ENCODE measurements at places on chromosomes 13 and 19.

DNA sequence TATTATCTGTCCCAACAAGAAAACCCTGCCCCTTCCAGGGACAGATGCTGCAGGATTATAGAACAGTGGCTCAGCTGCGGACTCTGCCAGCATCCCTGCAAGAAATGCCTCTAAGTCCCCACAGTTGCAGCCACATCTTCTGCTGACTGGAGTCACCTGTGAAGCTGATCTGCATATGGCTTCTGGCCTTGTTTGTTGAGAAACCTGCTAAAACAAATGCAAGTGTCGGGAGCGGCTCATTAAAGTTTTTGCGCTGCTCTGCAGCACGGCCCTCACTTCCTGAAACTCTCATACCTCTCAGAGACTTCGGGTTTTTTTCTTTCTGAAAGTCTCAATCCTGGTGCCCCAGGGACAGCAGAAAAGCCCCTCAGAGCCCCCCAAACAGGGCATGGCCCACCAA lies 725.0 kb downstream of the UQCRFS1 start:
- no peak for DNase-seq

DNA sequence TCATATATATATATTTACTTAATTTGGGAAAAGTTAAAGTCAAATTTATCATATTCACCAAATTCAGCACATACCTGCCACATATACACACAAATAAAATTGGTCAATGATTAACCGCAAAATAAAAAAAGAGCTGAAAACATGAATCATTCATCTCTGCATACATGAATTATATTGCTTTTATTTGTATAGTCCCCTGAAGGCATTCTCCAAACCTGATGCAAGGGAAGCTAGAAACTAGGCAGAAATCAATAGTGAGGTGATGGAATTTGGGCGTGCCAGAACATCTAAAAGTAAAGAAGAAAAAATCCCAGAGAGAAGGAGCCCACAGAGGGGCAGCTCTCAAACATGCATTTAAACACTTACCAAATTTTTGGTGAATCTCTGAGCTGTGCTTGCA lies 60.1 kb downstream of the UFM1 start:
- no peak for DNase-seq

DNA sequence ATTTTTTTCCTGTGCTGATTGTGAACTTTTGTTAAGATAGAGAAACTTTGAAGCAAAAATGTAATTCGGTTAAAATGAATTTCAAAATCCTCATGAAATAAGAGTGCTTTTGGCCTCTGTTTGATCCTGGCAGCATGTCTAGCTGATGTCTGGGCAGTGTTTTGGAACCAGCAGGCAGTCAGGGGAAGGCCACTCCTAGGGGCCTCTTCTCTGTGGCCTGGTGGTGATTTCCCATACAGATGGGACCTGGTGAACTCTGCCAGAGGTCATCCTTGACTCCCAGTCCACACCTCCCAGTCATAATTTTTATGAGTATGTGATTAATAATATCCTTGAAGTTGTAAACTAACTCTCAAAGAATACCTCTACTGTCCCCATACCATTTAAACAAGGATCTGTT lies 226.6 kb downstream of the PCCA start:
- no peak for DNase-seq

DNA sequence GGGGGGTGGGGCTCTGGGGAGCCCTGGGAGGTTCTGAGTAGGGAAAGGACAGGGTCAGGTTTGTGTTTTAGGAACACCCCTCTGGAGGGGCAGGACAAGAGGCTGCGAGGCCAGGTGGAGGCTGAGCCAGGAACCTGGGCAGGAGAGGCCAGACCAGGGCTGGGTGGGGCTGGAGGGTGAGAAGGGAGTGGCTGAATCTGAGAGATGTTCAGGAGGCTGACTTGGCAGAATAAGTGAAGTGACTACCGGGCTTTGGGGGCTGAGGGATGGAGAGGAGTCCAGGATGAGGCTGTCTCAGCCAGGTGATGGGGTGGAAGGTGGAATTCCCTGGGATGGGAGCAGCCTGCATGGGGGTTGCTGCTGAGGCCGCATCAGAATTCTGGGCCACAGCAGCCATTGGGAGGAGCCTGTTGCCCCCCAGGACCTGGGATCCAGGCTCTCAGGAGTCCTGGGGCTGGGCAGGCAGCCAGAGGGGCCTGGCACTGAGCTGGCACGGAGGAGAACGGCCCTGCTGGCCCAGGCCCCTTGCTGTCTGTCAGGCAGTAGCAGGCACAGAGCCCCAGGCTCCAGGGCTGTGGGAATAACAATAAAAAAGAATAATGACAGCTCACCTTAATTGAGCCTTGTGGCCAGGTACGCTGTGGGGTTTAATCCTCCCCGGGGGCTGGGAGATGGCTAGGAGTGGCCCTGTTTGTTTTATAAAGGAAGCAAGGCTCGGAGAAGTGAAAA lies 3.3 kb downstream of the PPP5C start:
- no peak for DNase-seq

DNA sequence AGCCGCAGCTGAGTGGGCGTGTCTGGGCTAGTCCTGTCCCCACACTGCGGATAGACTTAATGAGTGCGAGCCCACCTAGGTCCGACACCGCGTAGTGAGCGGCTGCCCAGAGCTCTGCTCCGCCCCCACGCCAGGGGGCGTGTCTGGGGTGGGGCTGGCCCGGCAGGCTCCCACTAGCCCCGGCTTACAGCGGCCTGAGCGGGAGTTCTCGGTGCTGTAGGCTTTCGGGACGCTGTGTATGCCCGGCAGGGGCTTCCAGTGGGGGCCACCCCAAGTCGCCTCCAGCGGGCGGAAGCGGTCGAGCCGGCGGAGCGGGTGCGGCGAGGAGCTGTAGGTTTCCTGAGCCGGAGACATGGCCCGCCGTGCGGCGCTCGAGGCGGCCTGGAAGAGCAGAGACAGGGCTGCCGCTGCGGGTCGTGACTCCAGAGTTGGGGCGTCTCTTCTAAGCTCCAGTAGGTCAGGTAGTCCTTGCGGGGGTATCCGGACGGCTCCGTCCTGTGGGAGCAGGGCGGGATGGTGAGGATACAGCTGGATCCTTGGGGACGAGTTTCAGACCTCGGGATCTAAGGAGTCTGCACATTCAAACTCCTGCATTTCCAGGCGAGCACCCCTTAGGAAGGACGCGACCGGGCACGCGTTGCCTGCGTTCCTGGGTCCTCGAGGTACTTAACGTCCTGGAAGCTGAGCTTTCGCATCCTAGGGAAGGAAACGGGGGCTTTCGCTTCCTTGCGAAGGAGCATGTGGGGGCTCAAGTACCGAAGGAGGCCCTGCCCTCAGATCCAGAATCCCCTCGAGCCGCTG lies 1.2 kb downstream of the CGB7 start:
- no peak for DNase-seq

- DNase-seq: no peak
Observed at GRCh38 chr19:5621311-5621944, 1.1 kb downstream of the SAFB2 start.

- no peak for DNase-seq
Observed at GRCh38 chr13:21063031-21063430, 1.6 kb upstream of the LATS2 start.

GRCh38 chr19:29119590-29119989 lies 93.4 kb downstream of the UQCRFS1 start:
- no peak for DNase-seq

GRCh38 chr13:61255040-61255796 lies 160.4 kb downstream of the PCDH20 start:
- DNase-seq: no peak

DNA sequence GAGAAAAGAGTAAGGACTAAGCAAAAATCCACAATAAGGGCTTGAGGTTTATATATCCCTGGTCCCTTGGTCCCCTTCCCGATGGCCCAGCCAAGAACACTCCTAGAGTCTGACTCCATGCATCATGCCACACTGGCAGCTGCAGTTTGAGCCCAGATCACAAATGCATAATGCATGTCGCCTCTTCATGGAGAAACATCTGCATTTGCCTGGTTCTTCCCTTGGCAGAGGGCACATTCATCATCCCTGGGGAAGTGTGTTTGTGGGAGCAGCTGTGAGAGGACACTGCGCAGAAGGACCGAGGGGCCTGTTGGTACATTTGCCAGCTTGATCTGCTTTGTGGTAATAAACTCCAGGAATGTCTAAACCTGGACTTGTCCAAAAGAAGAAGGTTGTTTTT lies 731.8 kb downstream of the FGF9 start:
- DNase-seq: no peak

DNA sequence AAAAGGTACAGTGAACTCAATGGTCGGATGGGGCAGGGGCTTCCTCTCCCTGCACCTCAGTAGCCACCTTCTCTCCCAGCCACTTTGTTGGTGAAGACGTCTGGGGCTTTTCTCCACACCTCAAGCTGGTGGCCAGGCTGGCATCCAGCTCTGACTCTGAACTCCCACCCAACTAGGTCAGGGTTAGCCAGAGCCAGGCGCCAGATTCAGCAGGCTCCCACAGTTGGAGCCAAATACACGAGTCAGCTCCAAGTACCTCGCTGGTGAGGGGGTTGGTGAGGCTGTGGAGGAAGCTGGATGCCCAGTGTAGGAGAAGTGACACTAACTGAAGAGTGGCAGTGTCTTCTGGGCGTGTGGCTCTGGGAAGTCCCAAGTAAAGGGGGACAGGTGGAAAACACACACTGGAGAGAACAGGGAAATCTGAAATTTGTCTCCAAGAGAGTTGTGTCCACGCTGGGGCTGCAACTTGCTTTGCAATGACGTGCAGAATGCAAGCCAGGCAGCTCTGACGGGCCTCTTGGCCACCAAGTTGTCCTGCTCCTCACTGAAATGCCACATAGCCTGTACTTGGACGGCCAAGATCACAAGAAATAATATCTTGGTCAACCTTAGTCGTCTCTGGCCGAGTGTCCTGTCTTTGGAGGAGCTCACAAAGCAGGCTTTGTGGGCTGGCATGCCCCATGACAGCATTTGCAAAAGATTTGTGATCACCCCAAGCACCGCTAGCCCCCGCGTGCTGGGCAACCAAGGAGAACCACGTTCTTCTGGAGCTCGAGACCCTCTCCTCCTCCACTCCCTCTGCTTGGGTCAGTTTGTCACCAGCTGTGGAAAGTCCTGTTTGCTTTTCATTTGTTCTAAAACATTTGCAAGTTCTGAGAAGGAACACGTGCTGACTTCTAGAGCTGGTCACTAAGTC lies 18.1 kb downstream of the SLC7A1 start:
- no peak for DNase-seq

DNA sequence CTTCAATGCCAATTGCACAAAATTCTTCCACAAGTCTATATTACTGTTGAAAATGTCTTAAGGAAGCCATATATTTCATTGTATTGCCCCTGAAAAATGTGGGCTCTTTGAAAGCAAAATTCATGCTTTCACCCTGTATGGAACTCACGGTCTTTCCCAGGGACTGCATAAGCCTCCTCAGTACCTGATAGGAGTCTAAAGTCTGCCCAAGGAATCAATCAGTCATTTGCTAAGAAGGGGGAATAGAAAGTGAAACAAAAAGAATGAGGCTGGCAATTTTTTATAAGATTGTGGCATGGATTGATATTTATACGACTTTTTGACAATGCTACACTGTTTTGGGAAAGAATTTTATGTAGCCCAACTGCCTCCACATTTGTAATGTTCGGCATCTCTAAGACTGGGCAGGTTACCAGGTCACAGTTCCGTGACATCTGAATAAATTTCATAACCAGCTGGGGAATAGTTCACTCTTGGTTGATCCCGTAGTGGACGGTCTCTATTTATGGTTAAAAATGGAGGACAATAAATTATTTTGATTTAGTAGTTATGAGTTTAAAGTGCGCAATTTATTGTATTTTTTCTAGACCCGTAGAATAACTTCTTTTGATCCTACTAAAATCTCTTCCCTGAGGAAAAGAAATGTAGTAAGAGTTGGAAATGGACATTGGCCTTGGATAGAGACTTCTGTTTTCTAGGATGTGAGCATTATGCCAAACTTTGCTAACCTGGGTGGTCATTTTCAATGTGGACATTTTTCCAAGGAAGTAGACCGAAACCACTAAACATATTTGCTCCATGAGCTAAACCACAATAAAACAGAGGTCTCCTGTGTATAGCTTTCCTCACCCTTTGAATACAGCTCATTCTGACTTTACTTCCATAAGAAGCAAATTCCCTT lies 1585.4 kb downstream of the EFNB2 start:
- no peak for DNase-seq
